ENCODE measurements at places on chromosomes 1 and 21.

GRCh38 chr1:8660411-8660828 is 157.0 kb downstream of the RERE start:
- DNase-seq, result no peak

GRCh38 chr1:209368864-209369598 is 214.5 kb upstream of the CAMK1G start:
- no peak for DNase-seq

- no peak for DNase-seq
Measured at GRCh38 chr1:27763358-27763757, 9.7 kb upstream of the STX12 start.

GRCh38 chr1:43985984-43986595 is 5.3 kb upstream of the CCDC24 start:
- DNase-seq, result no peak

- DNase-seq, result no peak
Measured at GRCh38 chr1:4053774-4054173, 153.7 kb upstream of the C1orf174 start.

DNA sequence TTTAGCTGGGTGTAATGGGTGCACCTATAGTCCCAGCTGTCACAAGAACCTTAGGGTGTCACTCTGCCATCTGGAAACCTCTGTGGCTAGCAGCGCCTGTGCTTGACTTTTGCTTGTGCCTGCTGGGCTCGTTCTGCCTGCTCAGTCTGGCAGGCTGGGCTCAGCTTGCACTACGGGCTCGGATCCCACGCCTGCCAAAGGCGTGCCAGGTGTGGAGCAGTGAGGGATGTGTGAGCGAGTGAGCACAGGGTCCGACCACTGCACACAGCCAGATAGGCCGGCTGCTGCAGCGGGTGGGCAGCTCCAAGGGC is 2.8 kb upstream of the LSM10 start:
- no peak for DNase-seq

- no peak for DNase-seq
Measured at GRCh38 chr1:208929575-208929974, 653.9 kb upstream of the CAMK1G start.

DNA sequence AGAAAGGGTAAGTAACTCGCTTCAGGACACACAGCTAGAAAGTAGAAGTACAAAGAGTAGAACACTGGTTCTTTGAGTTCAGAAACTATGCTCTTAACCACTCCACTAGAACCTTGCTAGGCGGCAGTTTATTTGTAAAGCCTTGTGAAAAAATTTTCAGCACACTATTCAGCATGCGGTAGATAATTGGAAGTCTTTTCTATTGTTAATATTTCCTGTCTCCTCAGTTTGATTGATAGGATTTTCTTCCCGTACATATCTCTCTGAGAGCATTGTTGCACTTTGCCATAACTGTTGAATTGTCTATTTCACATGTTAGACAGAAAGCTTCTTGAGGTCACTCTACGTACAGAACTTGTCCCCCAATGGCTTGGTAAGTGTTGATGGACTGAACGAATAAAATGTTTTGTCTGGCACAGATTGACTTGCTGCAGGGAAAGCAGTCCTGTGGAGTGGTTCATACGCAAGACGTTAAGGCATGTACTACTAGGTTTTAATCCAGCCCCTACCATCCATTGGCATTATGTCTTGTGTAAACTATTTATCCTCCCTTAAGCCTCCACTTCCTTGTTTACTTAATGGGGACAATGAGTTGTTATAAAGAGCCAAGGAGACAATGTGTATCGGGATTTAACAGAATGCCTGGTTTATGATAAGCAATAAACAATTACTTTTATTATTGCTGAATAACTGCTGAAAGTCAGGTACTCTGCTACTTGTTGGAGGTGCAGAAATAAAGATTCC is 35.8 kb downstream of the C1orf21 start:
- DNase-seq, result no peak

DNA sequence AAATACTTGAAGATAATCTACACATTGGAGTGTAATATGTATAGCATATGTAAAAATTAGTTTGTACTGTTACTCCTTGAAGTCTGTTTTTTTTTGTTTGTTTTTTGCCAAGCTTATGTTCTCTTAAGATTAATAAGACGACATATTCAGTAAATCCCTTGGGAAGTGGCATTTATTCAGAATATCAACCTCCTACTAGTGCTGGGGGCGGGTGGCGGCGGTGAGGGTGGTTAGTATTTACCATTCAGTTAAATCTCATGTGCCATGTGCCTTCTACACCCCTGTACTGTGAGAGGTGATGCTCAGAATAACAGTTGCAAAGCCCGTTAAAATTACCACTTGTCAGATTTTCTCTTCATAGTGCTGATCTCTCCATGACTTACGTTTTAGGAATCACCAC is 3.0 kb downstream of the BACH1 start:
- no peak for DNase-seq

DNA sequence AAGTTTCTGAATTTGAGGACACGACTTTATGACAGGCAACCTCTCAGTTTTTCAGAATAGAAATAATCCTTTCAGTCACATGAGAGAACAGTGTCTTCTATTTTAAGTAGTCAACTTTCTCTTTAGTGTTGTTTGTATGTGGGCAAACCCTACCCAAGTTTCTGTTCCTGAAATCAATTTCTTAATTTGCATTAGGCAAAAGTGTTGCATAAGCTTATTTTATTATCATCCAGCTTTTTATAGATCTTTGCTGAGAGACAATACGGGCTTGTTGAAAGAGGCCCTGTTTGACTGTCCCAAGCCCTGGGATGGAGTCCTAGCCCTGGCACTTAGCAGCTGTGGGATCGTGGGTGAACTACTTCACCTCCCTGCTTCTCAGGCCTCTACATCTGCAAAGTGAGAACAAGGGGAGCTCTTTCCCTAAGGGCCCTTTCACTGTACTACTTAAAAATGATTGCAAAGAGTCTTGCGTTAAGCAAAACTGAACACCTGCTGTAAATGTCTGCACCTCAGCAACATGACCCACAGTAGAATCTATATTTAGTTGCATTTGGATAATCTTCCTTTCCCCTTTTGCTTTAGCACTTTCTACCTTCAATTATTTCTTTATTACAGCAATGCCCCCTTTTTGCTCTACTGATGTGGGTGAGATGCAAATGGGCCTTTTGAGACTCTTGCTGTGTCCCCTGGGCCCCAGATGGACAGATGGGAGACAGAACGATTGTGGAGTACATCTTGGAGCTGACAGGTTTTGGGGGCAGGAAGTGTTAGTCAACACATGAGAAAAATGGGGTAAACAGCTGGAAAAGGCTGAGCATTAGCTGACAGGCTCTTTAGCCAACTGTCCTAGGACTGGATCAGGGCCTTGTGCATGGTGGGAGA is 41.0 kb upstream of the SCAF4 start:
- DNase-seq, result peak; percentile 58

GRCh38 chr1:244092964-244093638 is 42.0 kb downstream of the ZBTB18 start:
- DNase-seq, result no peak

DNA sequence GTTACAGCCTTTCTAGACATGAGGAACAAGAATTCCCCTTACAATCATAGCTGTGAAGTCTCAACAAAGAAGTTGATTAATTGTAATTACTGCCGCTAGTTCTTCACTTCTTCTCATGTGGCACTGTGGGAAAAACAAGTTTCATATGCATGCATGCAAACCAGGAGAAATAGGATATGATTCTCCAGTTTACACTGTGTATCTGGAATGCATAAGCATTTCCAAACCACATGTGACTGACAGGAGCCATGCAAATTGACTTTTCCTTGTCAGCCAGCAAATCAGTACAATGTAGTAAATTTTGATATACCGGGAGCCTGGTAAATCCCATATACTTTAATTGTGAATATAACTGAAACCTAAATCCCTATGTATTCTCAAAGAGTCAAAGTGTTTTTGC is 279.3 kb downstream of the PAPPA2 start:
- no peak for DNase-seq

DNA sequence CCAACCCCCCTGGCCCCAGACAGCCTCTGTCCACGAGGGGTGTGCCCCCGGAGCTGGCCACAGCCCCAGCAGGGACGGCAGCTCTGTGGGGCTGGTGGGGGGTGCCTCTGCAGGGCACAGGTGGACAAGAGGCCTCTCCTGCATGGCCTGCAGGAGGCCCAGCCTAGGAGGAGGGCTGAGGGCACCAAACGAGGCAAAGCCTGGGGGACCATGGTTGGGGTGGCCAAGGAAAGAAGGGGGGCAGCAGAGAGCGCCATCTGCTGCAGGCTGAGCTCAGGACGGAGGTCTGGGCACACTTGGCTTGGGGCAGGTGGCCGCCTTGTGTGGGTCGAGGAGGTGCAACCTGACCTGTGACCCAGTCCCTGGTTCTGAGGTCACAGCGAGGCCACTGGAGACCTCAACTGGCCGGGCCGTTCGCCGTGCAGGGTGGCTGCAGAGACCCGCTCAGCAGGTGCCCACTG is 27.3 kb downstream of the RRP1 start:
- no peak for DNase-seq

DNA sequence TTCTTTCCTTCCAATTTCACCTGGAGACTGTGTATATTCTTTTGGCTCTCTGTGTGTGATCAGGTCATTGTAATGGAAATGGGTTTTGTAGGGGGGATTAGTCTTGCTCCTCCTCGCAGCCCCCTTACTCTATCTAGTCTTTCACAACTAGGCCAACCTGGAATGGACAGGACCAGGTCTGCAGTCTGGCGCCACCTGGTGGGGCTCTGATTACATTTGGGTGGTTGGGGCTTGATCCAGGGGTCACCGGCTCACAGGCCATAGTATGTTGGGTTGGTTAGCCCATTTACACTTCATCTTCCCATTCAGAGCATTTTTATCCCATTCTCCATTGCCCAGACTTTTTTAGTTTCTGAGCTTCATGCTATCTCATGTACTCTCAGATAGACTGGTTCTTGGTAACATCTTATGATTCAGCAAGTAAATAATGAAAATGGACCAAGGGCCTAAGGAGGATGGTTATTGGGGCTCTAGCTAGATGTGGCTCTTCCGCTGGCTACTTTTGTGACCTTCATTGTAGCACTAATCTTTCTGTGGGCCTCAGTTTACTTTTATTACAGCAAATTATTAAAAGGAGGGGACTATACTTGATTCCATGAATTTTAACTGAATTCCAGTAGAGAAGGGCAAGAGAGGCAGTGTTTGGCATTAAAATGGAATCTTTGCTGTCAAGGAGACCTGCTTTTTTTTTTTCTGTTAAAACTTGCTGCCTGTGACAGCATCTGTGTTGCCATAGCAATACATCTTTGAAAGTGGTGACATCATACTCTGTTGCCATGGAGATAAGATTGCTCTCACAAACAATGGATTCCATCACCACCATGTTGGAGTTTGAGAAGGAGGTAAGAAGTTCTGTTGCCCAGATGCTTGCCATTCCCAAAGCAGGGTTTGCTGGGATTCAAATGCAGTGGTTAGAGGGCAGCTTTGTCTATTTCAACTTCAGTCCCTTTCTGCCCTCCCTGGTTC is 150.1 kb downstream of the PLXNA2 start:
- DNase-seq, result no peak

- no peak for DNase-seq
Measured at GRCh38 chr1:232627645-232628334, 2.1 kb downstream of the SIPA1L2 start.

DNA sequence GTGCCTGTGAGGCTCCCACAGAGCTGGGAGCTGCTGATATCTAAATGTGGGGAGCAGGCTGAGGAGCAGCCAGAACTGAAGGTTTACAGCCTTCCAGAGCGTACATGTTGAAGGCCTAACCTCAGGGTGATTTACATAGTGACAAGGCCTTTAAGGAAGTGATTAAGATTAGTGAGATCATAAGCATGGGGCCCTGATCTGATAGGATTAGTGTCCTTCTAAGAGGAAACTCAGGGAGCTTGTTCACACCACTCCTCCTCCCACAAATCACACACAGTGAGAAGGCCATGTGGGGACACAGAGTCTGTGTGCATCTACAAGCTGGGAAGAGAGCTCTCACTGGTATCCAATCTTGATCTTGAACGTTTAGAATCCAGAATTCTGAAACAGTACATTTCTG is 92.3 kb upstream of the NBPF6 start:
- DNase-seq, result no peak

DNA sequence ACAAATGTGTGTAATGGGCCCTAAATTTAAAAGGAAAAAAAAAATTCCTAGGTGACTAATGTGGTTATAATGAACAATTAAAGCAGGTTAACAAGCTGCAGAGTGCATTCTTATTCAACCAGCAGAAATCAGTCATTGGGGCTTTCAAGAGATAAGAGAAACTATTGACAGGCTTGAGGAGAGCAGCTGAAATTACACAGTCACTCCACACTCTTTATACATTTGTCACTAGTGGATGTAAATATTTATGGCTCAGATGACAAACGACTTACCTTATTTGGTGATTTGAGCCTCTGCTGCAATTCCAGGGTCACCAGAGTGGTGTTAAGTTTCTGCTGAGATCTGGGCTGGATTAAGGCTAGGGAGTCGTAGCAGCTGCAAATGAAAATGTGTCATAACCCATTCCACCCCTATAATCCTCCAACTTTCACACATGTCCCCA is 896.3 kb downstream of the TTLL7 start:
- DNase-seq, result no peak

- DNase-seq, result no peak
Measured at GRCh38 chr1:30783256-30783915, 25.8 kb upstream of the LAPTM5 start.

DNA sequence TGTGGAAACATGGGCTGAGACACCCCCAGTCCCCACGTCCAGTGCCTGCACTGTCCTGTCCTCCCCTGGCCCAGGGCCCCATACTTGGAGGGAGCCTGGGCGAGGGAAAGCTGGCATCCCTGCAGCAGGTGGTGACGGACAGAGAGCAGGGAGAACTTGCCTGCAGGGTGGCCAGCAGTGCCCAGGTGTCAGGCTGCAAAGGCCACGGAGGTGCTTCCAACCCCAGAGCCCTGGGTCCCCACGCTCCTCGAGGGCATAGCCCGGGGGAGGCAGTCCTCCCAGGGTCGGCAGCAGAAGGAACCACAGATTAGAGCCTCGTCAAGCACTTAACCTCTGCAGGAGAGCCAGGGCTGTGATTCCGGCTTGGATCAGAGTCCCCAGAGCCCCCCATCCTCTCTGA is 77.5 kb downstream of the ARHGEF16 start:
- no peak for DNase-seq

DNA sequence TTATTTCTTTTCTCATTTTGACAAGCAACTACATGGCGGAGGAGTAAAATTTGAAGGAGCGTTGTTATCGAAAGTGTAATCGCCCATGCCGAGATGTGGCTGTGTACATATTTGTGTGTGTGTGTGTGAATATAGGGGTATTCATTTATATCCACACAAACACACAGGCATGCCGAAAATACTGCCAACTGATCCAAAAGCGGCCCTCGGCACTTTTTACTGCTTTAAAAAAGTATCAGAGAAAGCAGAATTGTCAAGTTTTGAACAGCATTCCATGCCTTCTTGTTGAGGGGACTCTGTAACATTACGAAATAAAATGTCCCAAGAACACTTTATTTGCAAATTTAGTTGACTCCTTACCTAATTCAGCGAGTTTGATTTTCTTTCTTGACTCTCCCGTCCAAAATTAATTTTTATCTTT is 1.1 kb downstream of the PBX1 start:
- no peak for DNase-seq

- DNase-seq, result no peak
Measured at GRCh38 chr1:232183802-232184201, 446.1 kb downstream of the SIPA1L2 start.

- DNase-seq, result no peak
Measured at GRCh38 chr1:212402666-212403321, 11.9 kb downstream of the PACC1 start.
